Activated gamma-delta T cell (primary cell): ENCODE measurements at places on chromosomes 6 and 20.

DNA sequence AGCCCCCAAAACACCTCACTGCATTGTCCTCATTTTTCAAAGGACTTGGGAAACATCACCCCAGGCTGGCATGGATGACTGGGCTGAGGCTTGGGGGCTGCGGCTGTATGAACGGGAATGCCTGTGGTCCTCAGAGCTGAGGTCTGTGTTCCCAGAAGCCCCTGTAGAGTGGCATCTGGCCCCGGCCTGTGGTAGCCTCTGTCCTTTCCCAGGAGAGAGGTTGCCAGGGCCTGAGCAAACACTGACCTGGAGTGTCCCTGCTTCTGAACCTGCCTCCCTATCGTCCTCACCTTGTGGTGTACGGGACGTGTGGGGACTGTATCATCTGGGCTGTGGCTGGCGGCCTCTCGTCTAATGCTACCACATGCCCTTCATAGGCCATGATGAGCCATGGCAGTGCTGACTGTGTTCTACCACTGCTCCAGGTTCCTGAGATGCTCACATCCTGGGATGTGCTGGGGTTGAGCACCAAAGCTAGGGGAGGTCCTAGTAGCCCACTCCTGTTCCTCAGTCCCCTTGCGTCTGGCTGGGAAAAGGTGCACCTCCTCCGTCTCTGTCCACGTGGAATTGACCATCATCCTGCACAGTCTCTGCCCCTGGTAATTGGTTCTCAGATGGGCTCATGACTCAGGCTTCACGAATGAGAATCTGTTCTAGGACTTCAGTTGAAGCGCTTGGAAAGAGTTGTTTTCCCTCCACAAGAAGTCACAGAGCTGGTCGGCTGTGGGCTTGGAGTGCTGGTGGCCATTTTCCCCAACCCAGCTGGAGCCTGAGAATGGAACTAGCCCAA, 27.6 kb downstream of the PHACTR3 start:
- DNase-seq = no peak

DNA sequence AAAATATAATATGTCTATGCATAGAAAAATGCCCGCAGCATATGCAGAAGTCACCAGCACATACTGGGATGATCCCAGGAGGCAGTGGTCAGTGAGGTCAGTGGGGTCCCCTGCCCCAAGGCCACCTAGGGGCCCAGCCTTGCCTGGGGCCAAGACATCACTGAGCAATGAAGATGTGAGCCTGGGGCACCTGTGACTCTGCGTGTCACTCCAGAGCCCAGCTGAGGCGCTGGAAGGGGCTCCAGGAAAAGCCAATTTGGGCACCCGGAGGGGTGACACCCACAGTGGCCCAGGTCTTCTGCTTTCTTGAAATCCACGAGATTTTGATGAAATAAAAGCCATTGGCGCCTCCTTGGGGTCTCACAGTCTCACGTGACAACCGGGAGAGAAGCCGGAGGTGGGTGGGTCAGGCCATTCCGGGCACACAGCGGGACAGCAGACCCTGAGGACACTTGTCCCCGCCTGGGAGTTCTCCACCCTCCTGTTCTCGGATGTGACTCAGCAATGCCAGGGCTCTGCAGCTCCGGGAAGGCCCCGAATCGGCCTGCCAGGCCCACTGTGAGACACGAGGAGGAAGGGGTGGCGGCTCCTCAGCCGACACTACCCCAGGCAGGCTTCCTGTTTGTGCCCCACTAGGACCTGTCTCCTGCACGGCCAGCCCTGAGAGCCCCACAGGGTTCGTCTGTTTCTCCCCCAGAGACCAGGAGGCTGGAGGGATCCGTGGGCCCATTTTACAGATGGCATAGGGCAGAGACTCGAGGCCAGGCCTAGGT, 24.4 kb upstream of the SLCO4A1 start:
- DNase-seq = peak; percentile 47

GRCh38 chr6:109467696-109468095, 12.1 kb upstream of the MICAL1 start:
- DNase-seq = no peak

GRCh38 chr20:29299811-29300578, 1957.5 kb upstream of the DEFB115 start:
- no peak for DNase-seq

- peak; percentile 19 for DNase-seq
Measured at GRCh38 chr6:137904822-137905617, 38.0 kb downstream of the TNFAIP3 start.

GRCh38 chr20:50303573-50304500, 113.2 kb downstream of the CEBPB start:
- no peak for DNase-seq

GRCh38 chr6:35406711-35407485, 45.2 kb upstream of the FANCE start:
- DNase-seq = no peak

DNA sequence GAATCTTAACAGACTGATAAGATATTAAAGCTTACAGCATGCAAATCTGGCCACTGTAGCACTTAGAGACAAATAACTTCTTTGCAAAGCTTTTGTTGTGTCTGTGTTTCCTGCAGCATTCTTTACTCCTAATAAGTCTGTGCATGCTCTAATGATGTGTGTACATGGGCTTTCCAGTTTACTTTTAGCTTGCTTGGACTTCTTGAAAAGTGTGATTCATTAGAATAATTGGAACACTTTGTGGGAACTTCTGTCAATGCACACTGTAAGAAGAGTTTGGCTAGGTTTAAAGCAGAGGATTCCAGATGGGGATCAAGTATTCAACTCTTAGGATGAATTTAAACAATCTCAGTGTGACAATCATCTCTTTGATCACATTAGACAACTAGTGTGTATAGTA, 22.1 kb upstream of the TINAG start:
- no peak for DNase-seq

DNA sequence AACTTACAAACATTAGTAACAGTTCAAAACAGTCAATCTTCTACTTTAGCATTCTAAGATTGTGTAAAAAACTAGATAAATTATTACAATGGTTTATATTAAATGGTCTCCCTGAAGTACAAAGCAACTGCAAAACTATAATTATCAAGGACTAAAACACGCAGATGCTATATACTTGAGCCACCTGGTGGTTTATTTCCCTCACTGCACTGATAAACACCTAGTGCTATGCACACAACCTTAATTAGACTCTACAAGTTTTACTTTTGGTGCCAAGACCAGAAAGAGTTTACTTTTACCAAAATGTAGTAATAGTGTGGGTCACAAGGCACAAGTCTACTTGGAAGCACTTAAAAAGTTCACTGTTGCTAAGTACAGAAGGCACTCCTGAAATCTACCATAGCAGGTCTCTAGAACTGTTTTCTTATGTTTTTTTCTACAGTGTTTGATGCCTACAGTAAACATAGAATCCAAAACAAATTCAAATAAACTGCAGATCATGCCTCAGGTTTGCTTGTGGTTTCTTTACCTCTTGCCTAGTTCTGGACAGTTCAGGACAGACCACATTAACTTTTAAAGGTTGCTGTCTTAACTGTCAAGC, 49.2 kb downstream of the GMDS start:
- no peak for DNase-seq

DNA sequence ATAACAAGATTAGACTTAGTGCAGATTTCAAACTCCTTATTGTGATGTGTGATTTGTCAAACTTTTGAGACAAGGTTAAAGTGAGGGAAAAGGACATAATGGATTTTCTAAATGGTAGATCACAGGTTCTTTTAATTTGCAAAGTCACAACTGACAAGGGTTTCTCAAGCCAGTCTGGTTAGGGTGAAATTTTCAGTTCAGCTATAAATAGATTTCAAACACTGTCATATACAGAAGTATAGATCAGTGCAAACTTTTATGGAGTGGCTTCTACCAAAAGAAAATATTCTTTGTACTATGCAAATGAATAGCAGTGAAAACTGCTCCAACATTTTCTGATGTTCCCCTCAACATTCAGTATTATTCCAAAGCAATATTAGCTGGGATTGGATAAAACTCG, 337.1 kb upstream of the MAN1A1 start:
- no peak for DNase-seq

GRCh38 chr6:20058912-20059311, 153.4 kb downstream of the MBOAT1 start:
- no peak for DNase-seq

DNA sequence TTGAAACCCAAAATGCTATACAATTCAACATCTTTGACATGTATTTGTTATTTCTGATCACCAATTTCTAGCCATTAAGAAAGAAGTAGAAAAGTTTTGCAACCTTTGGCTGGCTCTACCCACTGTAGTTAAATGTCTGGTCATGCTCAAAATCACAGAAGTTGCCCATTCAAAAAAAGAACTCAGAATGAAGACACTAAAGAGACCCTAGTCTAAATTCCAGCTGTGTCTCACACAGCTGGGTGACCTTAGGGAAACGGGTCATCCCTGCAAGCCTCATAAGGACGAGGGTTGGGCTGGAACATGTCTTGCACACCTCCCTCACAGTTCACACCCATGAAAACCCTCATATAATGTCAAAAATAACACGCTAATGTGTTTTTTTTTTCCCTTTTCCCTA, 10.3 kb downstream of the FOXQ1 start:
- DNase-seq = no peak

- DNase-seq = no peak
Measured at GRCh38 chr6:20542927-20543602, 8.8 kb downstream of the CDKAL1 start.

GRCh38 chr20:40265825-40266533, 423.1 kb downstream of the MAFB start:
- no peak for DNase-seq

- no peak for DNase-seq
Measured at GRCh38 chr6:159234102-159234553, 64.9 kb downstream of the FNDC1 start.
